ENCODE measurements at places on chromosomes 11 and 22.
A peak's percentile ranks its signal among the peaks of the same experiment; 100 is the strongest.

DNA sequence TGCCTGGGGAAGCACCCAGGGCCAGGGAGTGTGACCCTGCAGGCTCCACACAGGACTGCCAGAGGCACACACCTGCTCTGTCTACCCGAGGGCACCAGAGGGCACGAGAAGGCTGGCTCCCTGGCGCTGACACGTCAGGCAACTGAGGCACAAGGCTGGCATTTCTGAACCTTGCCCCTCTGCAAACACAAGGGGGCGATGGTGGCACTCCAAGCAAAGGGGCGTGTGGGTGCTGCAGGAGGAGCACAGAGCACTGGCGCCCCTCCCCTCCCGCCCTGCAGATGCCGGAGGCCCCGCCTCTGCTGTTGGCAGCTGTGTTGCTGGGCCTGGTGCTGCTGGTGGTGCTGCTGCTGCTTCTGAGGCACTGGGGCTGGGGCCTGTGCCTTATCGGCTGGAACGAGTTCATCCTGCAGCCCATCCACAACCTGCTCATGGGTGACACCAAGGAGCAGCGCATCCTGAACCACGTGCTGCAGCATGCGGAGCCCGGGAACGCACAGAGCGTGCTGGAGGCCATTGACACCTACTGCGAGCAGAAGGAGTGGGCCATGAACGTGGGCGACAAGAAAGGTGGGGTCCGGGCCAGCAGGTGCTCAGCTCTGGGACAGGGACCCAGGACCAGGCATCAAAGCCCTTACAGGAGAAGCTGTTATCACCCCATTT, 20.8 kb upstream of the TXNRD2 start:
- DNase-seq, result peak; percentile 77

DNA sequence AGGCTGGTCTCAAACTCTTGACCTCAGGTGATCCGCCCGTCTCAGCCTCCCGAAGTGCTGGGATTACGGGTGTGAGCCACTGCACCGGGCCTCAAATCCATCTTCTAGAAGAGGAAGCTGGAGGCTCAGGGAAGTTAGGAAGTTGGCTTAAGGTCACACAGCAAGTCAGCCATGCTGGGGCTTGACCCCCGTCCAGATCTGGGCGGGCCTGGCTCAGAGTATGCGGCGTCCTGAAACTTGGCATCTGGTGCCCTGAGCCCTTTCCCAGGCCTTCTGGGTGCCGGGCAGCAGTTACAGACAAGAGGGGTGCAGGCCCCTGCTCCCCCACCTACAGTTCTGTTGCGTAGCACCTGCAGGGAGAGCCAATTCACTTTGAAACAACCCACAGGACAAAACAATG, 11.2 kb downstream of the MPPED1 start:
- DNase-seq, result no peak

DNA sequence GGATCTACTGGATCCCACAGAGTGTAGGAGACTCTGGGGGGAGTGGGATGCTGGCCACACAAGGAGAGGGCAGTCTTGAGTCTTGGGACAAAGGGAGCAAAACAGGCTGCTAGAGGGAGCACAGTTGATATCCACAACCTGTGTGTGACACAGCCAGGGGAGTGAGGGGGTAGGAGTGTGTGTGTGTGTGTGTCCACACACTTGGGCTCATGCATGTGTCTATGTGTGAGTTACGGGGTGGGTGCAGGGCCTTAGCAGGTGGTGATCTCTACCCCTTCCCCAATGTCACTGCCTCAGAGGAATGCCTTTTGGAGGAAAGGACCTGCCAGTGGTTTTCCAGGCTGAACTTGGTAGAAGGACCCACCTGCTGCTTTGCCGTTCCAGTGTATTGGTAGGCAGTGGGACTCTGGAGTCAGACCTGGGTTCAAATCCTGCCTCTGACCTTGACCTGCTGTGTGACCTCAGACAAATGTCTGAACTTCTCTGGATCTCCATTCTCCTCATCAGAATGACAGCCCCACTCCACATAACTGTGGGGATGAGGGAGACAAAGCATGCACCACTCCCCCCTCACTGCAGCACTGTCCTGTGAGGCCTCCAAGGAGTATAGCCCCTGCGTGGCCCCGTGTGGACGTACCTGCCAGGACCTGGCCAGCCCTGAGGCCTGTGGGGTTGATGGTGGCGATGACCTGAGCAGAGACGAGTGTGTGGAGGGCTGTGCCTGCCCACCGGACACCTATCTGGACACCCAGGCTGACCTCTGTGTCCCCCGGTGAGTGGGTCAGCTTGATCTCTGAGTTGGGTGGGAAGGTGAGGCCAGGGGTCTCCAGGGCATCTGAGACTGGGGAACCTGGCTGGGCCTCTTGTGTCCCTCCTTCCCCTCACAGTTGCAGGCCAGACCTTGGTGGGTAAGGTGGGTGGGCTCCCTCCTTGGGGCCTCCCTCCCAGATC, 27.4 kb downstream of the OTOG start:
- DNase-seq, result no peak

- DNase-seq, result peak; percentile 85
Observed at GRCh38 chr11:31325160-31325559, 44.4 kb downstream of the DCDC1 start.

- no peak for DNase-seq
Observed at GRCh38 chr11:125401235-125401634, 94.8 kb downstream of the FEZ1 start.

All from iris pigment epithelial cell (primary cell).